ENCODE measurements at places on chromosomes 16 and 17.

DNA sequence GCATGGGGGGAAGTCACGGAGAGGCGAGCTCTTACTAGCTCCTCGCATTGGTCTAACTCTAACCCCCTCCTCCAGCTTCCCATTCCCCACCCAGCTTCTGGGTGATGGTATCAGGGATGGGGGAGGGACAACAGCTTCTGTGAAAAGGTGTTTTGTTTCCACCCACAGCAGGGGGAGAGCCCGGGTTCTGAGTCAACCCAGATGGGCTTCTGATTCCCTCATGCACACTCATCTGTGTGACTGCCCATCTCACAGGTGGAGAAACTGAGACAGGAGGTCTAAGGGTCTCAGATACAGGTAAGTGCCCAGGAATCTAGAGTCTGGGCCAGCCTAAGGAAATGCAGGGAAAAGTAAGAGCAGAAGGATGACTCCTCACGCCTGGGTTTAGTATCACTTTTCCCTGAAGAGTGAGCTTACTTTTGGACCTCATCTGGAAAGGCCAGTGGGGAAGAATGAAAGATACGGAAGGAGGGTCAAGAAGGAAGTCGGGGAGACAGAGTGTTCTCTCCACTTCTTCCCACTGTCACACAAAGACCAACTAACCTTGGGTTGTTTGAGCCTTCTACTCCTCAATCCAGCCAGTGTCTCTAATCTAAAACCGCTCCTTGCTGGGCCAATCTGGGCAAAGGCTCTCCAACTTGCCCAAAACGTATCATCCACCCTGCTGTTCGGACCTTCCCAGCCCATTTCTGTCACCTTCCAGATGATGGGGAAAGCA, 3.1 kb upstream of the TLCD2 start:
- no peak for DNase-seq

DNA sequence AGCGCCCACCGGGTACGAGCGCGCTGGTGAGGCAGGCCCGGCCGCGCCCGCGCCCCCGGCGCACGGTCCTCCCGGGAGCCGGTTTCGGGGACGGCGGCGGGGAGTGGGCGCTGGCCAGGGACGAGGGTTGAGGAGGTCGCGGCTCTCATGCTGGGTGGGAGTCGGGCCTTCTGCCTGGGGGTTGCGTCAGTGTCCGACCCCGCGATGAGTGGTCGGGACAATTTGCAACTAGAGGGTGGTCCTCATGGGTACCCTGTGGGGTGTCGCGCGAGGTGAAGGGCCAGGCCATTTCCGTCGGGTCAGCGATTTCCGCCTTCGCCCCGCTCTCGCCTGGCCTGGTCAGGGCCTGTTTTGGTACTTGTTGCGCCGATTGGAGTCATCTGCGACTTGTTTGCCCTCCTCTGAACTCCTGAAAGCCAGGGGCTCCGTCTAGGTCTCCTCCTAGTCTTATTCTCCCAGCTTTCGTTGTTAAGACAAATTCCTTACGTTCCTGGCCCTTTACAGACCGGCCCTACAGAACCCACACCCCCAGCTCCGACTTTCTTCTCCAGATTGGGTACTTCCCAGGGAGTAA, 14.9 kb downstream of the NAA60 start:
- no peak for DNase-seq

DNA sequence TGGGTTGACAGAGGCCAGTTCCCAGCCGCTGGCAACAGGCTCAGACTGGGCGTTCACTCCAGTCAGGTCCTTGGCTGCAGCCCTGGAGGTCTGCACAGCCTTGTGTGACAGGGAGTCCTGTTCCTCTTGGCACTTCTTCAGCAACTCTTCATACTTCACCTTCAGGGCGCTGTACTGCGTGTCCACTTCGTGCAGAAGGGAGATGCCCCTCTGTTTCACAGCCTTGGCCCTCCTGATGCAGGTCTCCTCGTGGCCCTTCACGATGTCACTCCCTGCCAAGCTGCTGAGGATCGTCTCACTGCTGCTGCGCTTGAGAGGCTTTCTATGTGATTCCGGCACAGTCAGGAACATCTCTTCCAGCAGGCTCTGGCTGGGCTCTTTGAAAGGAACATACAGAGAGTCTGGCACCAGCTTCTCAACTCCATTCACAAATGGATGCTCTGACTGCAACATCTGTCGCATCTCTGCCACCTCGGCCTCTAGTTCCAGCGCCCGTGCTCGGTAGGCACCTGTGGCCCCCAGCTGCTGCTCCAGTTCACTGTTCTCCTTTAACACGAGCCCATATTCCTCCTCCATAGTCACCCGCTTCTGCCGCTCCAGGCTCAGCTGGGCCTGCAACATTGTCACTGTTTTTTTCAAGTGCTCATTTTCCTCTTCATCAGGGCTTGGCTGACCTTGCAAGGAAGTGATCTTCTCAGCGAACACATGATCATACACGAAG, 27.2 kb downstream of the CDR2 start:
- DNase-seq, result no peak

DNA sequence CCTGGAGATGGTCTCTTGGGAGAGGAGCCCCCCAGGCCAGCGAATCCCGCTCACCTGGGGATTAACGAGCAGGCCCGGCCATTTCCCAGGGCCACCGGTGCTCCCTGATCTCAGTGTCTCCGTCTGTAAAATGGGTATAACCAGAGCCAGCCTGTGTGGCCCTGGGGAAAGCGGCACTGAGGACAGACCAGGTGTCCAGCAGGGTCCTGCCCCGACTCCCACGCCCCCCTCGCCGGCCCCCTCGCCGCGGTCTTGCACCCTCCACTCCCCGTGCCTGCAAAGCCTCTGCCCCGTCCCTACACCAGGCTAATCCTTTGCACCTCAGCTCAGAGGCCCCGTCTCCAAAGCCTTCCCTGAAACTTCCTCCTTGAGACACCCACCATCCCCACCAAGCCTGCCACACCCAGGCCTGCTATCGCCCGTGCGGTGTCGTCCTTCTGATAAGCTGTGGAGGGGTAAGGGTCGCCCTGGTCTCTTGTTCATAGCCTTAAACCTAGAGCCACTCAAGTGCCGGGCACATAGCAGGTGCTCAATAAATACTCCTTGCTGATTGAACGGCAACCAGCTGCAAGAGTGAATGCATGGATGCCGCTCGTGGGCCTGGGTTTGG, 259.1 kb downstream of the C16orf95 start:
- no peak for DNase-seq

DNA sequence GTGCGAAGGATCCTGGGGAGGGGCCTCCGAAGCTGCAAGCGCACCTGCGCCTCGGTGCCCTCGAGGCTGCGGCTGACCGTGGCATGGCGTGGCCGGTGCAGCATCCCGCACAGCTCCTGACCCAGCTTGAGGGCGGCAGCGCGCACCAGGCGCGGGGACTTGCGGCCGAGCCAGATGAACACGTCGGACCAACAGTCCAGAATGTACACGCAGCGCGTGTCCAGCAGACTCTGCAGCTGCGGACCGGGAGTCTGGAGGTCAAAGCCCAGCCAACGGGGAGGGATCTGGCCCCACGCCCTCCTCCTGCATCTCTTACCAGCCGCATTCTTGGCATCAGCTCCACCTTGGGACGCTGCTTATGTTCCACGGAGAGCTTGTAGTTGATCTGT, 10.9 kb downstream of the FLII start:
- DNase-seq, result no peak

DNA sequence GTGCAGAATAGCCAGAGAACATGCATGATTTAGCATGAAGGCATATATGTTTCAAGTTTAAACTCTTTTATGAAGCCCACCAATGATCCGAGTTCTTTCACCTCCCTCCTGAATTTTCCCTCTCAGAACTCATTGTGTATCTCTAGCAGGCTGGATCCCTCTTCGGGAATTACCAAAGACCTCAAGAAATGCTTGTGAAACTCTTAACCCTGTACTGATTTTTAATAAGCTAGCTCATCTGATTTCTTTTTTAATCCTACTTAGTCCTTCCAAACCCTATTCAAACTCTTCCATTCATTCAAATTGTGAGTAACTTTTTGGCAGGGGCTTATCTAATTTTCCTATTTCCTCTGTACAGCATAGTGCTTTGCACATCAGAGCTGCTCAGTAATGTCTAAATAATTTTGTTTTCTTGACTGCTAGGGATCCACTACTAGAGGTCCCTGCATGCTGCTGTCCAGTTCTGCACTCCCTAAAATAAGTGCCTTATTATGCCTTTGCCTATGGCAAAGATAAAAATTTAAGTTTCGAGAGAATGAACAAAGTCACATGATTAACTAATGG, 723.8 kb downstream of the CDH11 start:
- DNase-seq, result no peak

DNA sequence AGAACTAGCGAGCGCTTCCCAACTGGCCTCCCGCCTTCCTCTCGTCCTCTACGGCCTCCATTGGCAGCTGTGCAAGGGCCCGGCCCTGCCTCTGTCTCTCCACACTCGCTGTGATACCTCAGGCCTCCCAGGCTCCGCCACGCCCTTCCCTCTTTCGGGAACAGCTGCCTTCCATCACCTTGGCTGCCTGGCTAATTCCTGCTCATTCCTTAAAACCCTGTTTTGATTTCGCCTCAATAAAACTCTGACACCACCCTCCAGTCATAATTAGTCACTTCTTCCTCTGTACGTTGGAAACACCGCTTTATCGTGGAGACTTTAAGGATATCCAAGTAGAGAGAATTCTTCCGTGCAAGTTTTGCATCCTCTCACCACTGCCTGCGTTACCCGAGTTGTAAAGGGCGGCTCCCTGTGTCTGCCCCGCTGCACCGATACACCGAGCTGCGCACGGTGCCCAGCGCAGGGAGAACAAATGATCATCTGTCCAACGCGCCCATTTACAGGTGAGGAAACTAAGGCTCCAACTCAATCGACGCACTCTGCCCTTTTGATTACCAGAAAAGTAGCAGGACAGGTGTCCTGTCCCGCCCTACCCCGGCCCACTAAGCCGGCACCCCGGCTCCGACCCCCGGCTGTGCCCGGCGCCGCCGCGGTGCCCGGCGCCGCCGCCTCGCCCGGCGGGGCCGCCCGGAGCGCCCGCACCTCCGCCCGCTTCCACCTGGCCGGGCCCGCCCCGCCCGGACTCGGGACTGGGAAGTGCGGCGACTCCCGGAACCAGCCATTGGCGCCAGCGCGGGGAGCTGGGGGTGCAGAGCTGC, 139.7 kb downstream of the SEC14L1 start:
- DNase-seq, result no peak

DNA sequence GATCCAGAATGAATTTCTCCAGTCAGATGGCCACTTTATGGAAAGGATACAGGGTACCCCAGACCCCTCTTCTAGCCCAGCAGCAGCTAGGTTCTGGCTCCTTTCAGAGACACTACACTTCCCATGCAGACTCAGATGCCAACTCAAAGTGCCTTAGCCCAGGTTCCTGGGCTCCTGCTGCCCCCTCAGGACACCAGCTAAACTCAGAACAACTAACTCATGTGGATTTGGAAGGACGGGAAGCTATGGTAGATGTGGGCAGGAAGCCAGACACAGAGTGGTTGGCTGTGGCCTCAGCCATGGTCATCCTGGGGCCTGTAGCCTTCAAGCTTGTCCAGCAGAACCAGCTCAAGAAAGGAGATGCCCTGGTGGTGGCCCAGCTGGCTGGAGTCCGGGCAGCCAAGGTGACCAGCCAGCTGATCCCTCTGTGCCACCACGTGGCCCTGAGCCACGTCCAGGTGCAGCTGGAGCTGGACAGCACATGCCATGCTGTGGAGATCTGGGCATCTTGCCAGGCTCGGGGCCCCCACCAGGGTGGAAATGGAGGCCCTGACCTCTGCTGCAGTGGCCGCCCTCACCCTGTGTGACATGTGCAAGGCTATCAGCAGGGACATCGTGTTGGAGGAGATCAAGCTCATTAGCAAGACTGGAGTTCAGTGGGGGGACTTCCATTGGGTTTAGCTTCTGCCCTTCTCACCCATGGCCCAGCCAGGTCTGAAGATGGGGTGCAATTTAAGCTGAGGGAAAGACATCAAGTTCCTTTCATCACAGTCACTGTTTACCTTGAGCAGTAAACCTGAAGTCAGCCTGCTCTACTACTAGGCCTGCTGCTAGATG, 111.8 kb downstream of the N4BP1 start:
- DNase-seq, result no peak

- no peak for DNase-seq
Measured at GRCh38 chr17:42989726-42990652, 8.2 kb upstream of the RPL27 start.

Data from CD4-positive, alpha-beta T cell treated with Interferon gamma for 1 hour (primary cell).